Mesothelial cell of epicardium (in vitro differentiated cells): ENCODE measurements at places on chromosomes 1 and 21. TPM values are rescaled to one million over a fixed set of nuclear protein-coding genes. Genes with fewer than 3 reads are reported as not detected.

NBPF6 gene
- total RNA-seq: not detected in 3 replicates

HJV gene
- not detected in 3 replicates for total RNA-seq

IFFO2 gene
- total RNA-seq: 7.8 to 10.4 TPM (median 9.1 TPM) in 3 replicates

LCE2A gene
- not detected in 3 replicates for total RNA-seq

PLPPR5 gene
- total RNA-seq: 0.11 to 0.20 TPM in 2 of 3 replicates, not detected in the other

RUNX3 gene
- 0.07 to 0.13 TPM (median 0.07 TPM) in 3 replicates for total RNA-seq

EPHA10 gene
- total RNA-seq: 0.18 to 0.25 TPM (median 0.24 TPM) in 3 replicates

AMY1B gene
- not detected in 3 replicates for total RNA-seq

DNA sequence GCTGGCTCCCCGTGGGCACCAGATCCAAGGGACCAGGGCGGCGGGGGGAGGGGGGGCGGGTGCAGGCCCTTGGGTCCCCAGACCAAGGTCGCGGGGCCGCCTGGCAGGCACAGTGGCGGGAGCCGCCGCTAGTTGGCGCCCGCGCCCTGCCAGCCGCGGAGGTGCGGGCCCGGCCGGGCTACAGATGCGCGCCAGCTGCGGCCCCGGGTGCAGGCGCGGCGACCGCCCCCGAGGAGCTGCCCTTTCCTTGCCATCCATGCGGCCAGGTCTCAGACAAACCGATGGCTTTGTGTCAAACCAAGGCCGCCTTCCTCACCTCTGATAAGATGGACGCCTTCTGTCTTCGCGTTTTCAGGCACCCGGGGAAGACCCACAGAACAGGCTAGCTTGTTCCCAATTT lies 2.2 kb upstream of the RUNX3 start:
- DNase-seq: no peak
- H3K27ac ChIP-seq: no peak overlapping the region
- H3K4me1 ChIP-seq: peaks cover 23% of the 10 kb centered on the region
- no peak overlapping the region for H3K4me3 ChIP-seq
- peaks cover 70% of the 10 kb centered on the region for H3K27me3 ChIP-seq

- no peak overlapping the region for H3K4me3 ChIP-seq
- H3K4me1 ChIP-seq: peaks cover 27% of the 10 kb centered on the region
- DNase-seq: no peak
- no peaks in the 10 kb centered on the region for H3K36me3 ChIP-seq
- no peaks in the 10 kb centered on the region for H3K27me3 ChIP-seq
Observed at GRCh38 chr1:116827607-116828105, 73.4 kb downstream of the CD2 start.

DNA sequence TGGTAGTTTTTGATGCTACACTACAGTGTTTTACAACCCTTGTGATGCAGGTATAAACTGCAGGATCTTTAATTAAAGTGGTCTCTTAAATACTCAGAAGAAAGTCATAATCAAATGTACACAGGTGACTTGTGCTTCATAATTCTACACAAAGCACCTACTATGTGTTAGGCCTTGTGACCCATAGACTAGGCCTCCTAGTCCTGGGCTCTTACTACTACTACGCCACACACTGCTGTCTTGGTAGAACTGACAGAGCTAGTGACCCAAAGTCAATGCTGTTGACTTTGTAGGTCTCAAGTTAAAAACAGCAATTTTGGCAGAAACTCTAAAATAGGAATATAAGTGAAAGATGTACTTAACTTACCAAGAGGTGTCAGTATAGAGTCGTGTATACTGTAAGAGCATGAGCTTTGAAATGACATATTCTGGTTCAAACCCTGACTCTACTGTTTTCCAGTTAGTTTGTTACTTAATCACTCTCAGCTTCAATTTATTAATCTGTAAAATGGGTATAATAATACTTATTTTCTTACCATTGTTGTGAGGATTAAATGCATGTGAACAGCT lies 48.6 kb upstream of the LMO4 start:
- H3K27me3 ChIP-seq: peaks cover 2% of the 10 kb centered on the region
- no peak overlapping the region for H3K4me3 ChIP-seq
- no peak overlapping the region for H3K27ac ChIP-seq

GRCh38 chr1:234529950-234530237 lies 50.9 kb upstream of the TARBP1 start:
- no peak overlapping the region for H3K4me3 ChIP-seq
- H3K36me3 ChIP-seq: no peaks in the 10 kb centered on the region
- peaks cover 74% of the 10 kb centered on the region for H3K4me1 ChIP-seq
- H3K27ac ChIP-seq: peak overlapping the region; percentile 70

- H3K27ac ChIP-seq: no peak overlapping the region
- no peaks in the 10 kb centered on the region for H3K36me3 ChIP-seq
- H3K27me3 ChIP-seq: no peaks in the 10 kb centered on the region
- H3K4me3 ChIP-seq: no peak overlapping the region
Observed at GRCh38 chr1:29243871-29244200, 7.5 kb downstream of the PTPRU start.

DNA sequence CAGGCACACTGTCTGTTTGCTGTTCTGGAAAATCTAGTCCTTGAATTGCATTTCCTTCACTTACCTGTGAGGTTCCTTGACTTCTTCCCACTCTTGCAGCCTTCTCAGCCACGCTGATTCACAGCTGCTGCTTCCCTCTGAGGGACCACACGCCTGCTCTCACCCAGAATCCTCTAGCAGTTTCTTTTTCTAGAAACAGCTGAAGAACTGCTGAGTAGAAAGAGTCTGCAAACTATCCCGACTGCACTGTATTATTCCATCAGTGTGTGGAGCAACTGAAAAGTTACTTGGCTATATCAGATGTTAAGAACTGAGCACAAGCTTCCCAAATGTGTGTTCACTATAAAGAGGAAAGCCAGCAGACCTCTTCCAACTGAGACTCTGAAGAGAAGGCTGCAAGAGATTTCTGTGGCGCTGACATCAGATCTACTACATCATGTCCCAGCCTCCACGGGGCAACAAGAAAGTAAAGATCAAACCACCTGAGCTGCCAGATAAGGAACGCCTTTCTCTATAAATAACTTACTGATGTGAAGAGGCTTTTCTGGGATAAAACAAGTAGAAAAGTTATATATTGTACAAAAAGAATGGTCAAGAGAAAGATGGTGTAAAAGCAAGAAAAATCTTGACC lies 226.6 kb downstream of the RERE start:
- peaks cover 36% of the 10 kb centered on the region for H3K4me1 ChIP-seq
- H3K27me3 ChIP-seq: no peaks in the 10 kb centered on the region
- H3K4me3 ChIP-seq: no peak overlapping the region
- no peak for DNase-seq

DNA sequence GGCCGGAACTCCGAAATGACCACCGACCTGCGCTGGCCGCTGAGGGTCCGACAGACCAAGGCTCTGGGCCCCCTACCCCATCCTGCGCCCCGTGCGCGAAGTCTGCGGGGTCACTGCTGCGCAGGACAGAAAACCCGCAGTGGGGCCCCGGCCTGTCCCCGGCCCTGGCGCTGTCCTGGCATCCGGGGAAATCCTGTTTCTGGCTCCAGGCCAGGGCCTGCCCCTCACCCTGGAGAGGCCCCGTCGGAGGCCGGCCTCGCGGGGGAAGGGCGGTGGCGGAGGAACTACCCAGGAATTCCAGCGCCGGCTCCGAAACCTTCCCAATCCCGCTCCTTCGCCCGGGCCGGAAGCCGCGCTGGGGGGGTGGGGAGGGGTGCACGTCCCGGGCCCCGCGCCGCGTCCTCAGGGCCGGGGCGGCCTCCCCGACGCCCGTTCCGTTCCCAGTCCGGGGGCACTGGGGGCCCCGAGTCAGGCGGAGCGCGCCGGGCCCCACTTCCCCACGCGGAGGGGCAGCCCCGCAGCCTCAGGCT lies 77.0 kb downstream of the MORN1 start:
- peak; percentile 87 for DNase-seq
- peak overlapping the region; percentile 30 for H3K4me3 ChIP-seq
- H3K36me3 ChIP-seq: no peaks in the 10 kb centered on the region
- H3K27me3 ChIP-seq: no peaks in the 10 kb centered on the region

GRCh38 chr1:90763930-90764329 lies 46.8 kb upstream of the BARHL2 start:
- H3K27ac ChIP-seq: no peak overlapping the region
- H3K4me1 ChIP-seq: peaks cover 12% of the 10 kb centered on the region
- H3K36me3 ChIP-seq: no peaks in the 10 kb centered on the region
- DNase-seq: no peak
- H3K4me3 ChIP-seq: no peak overlapping the region
- H3K27me3 ChIP-seq: peaks cover 51% of the 10 kb centered on the region

- H3K27me3 ChIP-seq: peaks cover 6% of the 10 kb centered on the region
- peak overlapping the region; percentile 37 for H3K27ac ChIP-seq
- no peaks in the 10 kb centered on the region for H3K36me3 ChIP-seq
- no peak for DNase-seq
- no peak overlapping the region for H3K4me3 ChIP-seq
Observed at GRCh38 chr1:46622344-46622743, 5.7 kb upstream of the MOB3C start.

- H3K27me3 ChIP-seq: no peaks in the 10 kb centered on the region
- no peaks in the 10 kb centered on the region for H3K4me1 ChIP-seq
- H3K36me3 ChIP-seq: no peaks in the 10 kb centered on the region
Observed at GRCh38 chr1:203777596-203777995, 12.6 kb downstream of the LAX1 start.

- H3K27ac ChIP-seq: peak overlapping the region; percentile 88
- H3K27me3 ChIP-seq: no peaks in the 10 kb centered on the region
- no peak overlapping the region for H3K4me3 ChIP-seq
- DNase-seq: no peak
- peaks cover 17% of the 10 kb centered on the region for H3K4me1 ChIP-seq
Observed at GRCh38 chr1:15704526-15705183, 20.5 kb downstream of the PLEKHM2 start.

DNA sequence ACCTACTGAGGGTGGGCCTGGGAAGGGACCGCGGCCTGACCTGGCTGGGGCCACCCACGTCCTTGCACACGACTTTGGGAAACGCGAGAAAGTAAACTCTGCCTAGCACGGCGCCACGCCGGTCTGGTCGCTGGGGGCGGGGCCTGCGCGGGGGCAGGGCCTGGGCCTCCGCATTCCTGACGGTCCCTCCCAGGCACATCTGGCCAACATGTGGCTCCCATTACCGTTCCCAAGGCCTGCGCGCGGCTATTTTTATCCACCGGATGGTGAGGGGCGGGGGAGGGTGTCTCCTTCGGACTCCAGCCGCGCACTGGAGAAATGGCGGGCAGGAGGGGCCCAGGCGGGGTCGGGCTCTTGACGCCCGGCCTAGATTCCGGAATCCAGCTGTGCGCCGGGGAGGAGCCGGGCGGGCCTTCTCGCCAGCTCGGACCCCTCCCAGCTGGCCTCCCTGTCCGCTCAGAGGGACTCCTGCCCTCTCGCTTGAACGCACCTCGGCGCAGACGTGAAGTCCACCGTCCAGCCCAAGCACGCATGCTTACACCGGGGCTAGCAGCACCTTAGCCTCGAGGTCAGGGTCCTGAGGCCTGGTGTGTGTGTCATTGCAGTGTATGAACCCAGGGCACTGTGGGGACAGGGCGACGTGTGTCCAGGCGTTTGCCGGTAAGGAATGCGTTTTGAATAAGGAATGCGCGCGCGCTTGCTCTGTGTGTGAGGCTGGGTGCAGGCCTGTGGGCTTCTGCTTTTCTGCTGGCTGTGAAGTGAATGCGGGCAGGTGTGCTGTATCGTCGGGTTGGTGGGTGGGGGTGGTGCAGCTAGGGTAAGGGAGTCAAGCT lies 2.1 kb downstream of the EVA1B start:
- peak overlapping the region; percentile 96 for H3K27ac ChIP-seq
- peaks cover 36% of the 10 kb centered on the region for H3K4me1 ChIP-seq
- H3K36me3 ChIP-seq: peaks cover 5% of the 10 kb centered on the region

DNA sequence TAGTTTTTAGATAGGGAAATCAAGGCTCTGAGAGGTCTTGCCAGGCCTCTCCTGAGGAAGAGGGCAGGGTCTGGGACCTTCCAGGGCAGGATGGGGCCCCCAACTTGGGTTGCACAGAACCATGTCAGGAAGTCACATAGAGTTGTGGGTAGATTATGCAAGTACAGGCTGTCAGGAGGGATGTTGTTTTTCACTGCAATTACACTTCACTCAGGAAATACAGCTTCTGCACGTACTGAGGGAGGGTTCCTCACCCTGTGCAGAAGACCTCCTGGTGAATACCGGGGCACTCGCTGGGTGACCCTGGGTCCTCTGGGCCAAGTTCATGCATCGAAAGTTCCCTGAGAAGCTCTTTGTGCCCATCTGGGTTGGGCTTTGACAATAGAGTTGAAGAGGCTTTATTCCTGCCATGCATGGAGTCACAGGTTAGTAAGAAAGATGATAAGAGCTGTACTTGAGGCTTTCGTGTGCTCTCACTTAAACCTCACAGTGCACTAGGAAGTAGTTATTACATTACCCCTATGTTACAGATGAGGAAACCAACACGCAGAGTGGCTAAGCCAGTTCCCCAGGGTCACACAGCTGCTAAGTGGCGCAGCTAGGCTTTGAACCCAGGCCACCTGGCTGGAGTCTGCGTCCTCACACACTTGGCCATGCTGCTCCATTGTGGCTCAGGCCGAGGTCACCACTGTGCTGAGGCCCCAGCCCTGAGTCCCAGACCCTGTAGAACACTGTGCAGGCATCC lies 16.2 kb upstream of the TNFRSF1B start:
- peaks cover 9% of the 10 kb centered on the region for H3K4me1 ChIP-seq
- no peak overlapping the region for H3K27ac ChIP-seq
- no peak for DNase-seq
- H3K4me3 ChIP-seq: no peak overlapping the region
- peaks cover 1% of the 10 kb centered on the region for H3K36me3 ChIP-seq
- H3K27me3 ChIP-seq: no peaks in the 10 kb centered on the region

- H3K4me3 ChIP-seq: no peak overlapping the region
- H3K4me1 ChIP-seq: no peaks in the 10 kb centered on the region
- H3K27ac ChIP-seq: no peak overlapping the region
- DNase-seq: no peak
- H3K27me3 ChIP-seq: peaks cover 31% of the 10 kb centered on the region
Observed at GRCh38 chr21:40736145-40736544, 110.8 kb downstream of the DSCAM start.
